Cerebellum (tissue), 4 donors: ENCODE measurements at places on chromosomes 11 and 22. TPM values are rescaled to one million over a fixed set of nuclear protein-coding genes. Genes with fewer than 3 reads are reported as not detected.

NCAM1 gene
- 421 TPM for total RNA-seq

OR52E8 gene
- total RNA-seq, result not detected

ISX gene
- total RNA-seq, result not detected

MEI1 gene
- 0.73 TPM for total RNA-seq

ELMOD1 gene
- total RNA-seq, result 47.8 TPM

C11orf52 gene
- not detected for total RNA-seq

CNGA4 gene
- 0.36 TPM for total RNA-seq

SYT13 gene
- 62.3 TPM for total RNA-seq

RGL4 gene
- 0.82 TPM for total RNA-seq

CNTF gene
- total RNA-seq, result 3.7 TPM

RAB39A gene
- total RNA-seq, result 24.8 TPM

ATP6V1E1 gene
- total RNA-seq, result 62.7 TPM

OR2AG2 gene
- 2.3 TPM for total RNA-seq

CASP5 gene
- not detected for total RNA-seq

SOX6 gene
- 33.4 TPM for total RNA-seq

NAP1L4 gene
- 156 TPM for total RNA-seq
